ENCODE measurements at places on chromosomes 1 and 21.

GRCh38 chr21:41613533-41613909 is 105.6 kb upstream of the TMPRSS2 start:
- no peak for DNase-seq

- DNase-seq, result no peak
Observed at GRCh38 chr1:60874718-60875117, 207.6 kb upstream of the NFIA start.

GRCh38 chr1:160781914-160782689 is 13.9 kb upstream of the LY9 start:
- peak; percentile 87 for DNase-seq

GRCh38 chr21:40054403-40054802 is 187.2 kb downstream of the PCP4 start:
- DNase-seq, result no peak

GRCh38 chr1:5646486-5647149 is 345.6 kb downstream of the NPHP4 start:
- DNase-seq, result no peak

DNA sequence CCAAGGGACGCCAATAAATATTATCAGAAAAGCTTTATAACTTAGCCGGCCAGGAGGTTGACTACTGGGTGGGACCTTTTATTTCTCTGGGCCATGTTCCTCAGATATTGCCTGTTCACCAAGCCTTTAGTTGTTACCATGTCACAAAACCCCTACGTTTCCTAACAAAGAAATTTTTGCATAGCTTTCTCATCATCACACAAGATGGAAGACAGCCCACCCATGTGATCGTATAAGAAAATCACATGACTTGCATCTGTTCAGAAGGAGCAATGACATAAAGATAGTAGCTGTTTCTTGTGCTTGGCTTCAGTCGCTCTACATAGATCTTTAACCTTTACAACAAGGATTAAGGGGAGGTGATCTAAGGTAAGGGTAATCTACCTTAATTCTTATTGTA is 88.9 kb upstream of the NGF start:
- DNase-seq, result no peak

DNA sequence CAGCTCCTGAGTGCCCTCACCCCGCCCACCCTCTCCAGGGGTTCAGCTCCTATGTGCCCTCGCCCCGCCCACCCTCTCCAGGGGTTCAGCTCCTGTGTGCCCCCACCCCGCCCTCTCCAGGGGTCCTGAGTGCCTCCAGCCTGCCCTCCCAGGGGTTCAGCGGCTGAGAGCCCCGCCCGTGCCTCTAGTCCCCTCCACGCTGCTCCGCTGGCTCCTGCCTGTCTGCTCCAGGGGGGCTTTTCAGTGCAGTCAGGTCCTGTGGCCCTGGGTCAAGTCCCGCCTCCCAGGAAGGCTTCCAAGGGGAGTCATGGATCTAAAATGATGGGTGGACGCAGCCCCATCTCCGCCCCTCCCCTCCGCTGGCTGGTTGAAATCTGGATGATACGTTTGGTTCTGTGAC is 33.8 kb downstream of the SLX9 start:
- DNase-seq, result no peak

DNA sequence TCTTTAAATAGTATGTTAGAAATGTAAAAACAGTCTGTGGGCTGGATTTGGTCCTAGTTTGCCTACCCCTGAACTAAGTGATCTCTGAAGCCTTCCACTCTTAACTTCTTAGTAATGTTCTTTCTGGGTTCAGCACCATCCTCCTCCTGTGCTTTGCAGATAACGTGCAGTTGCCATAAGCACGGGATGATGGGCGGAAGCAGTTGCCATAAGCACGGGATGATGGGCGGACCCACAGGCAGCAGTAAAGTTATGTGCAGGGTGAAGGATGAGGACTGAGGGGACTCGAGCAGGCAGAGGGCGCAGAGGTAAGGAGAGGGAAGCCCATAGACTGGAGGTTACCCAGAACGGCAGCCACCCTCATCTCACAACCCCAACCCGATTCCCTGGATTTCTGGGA is 25.6 kb downstream of the GPA33 start:
- no peak for DNase-seq

- DNase-seq, result no peak
Observed at GRCh38 chr1:237405912-237406311, 363.9 kb downstream of the RYR2 start.

All from activated CD4-positive, alpha-beta T cell treated with anti-CD3 and anti-CD28 coated beads, Interleukin-10, Interleukin-2, amounts not matched to agents 100 ng/mL and 50 ng/mL, durations not matched to agents 16 hours and 8 hours (primary cell).